ENCODE measurements at places on chromosomes 1 and 21.

DNA sequence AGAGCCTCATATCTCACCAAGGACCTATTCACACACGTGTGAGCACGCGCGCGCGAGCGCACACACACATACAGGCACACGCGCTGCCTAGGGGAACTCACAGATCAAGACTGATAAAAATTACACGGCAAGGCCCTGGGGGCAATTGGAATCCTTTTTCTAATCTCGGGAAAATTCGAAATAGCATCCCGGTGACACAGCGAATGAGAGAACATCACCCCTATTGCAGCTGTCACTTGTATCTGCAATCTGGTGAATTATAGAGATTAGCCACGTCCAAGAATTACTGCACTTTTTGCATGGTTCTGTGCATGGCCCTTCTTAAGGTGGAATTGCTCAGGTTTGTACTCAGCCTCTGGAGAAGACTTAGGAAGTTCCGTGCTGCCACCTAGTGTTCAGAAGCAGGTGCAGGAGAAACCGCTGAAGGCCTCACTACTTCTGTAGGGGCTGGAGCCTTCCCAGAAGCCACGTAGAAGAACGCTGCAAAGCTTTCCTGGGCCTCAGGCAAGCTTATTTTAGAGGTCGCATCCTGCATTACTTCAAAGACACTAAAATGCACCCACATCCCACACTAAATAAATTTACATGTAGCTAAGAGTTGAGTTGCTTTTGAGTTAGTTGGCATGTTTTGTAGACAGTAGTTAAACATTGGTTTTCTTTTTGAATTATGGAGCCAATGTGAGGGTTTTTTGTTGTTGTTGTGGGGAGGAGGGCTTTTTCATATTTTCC is 229.2 kb upstream of the CAMK1G start:
- DNase-seq, result peak; percentile 84

GRCh38 chr1:29939079-29939478 is 702.8 kb downstream of the PTPRU start:
- no peak for DNase-seq

DNA sequence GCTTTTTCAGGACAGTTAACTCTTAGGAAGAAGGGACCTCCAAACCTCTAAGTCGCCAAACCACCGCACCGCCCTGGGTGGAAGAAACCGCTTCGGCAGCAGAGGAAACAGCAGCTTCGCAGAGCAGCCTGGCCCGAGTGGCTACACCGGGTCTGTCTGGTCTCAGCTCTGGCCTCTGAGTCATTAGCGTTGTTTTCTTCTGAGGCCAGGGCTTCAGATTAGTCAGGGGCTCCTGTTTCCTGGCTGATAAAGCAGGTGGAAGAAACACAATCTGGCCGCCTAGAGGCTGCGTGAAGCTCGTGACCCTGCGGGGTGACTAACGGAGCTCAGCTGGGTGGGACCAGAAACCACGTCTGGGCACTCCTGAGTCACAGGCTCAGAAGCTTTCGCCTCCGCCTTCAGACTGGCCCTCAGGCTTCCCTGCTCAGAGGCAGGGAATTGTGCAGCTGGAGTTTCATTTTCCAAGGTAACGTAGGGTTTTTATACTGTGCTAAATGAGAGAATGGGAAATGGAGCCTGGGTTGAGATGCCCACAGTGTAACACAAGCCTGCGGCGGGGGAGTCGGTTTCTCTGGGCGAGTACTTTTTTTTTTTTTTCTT is 44.9 kb downstream of the CHAF1B start:
- DNase-seq, result peak; percentile 56

- DNase-seq, result no peak
Observed at GRCh38 chr1:59522925-59523505, 226.1 kb downstream of the FGGY start.

GRCh38 chr1:15706751-15707150 is 22.6 kb downstream of the PLEKHM2 start:
- no peak for DNase-seq

DNA sequence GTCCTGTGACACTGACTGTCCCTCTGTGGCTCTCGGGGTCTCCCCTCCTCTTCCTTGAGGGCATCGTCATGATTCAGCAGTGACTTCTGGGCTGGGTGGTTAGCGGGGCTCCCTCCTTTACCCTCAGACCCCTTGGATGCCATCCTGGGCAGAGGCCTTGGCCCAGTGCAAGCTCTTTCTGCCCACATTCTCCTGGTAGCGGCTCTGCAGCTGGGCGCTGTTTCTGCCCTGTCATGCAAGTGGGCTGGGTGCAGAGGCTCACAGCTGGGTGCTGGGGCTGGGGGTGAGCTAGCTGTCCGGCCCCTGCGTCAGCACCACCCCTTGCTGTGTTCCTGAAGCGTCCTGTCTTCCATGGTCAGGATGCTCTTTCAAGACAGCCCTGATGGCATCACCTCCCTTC is 158.5 kb downstream of the PCBP3 start:
- DNase-seq, result no peak

- DNase-seq, result no peak
Observed at GRCh38 chr1:7549277-7550161, 221.6 kb upstream of the VAMP3 start.

DNA sequence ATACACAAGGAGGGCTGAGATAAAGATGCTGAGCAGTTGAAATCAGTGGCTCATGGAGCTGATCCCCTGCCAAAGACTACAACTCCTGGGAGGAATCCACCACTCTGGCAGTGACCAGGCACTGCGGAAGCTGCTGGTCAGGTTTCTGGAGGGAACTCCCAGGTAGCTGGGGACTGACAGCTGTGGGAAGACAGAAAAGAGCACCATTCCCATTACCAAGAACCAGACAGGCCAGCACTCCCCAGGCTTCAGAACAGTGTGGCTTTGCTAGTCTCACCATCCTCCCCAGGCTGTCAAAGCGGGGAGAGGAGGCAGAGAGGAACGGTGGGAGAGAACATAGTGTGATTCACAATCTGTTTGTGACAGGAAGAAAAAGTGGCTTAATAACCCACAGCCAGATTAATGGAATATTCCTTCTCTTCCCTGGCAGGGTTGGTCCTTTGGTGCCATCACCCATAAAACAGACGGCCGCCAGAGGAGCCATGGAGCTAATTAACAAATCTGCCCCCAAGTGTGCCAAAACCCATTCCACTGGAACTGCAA is 92.1 kb downstream of the MAB21L3 start:
- DNase-seq, result no peak

DNA sequence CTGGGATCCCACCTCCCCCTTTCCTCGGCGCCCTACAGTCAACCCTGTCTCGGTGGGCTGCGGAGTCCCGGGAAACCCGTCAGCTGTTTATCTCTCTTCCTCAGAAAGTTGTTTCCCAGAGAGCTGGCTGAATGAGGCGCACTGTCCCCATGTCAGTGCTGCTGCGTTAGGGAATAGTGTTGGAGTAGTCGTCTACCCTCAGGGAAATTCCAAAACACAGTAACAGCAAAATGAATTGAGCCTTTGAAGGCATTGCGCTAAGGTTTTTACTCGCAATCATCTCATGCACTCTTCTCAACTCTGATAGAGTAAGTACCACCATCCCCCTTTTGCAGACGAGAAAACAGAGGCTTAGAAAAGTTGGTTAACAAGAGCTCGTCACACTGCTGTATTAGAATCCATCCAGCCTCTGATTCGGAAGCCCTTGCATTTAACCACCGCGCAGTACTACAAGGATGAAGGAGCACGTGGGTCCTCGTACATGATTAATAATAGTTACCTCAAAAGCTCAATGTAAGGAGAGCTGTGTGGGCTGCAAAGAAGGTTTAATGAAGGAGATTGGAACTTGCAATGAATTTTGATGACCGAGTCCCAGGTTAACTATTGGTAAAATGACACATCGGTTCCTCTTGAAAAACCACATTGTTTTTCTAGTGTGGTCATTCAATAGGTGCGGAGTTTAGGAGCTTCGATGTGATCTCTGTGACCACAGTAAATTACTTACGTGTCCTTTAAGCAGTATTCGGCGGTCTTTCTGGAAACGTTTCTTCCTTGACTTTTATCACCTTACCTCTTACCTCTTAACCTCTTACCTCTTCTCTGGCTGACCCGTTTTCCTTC is 788 bp upstream of the EDEM3 start:
- DNase-seq, result no peak

- DNase-seq, result no peak
Observed at GRCh38 chr1:7670334-7671145, 100.6 kb upstream of the VAMP3 start.

GRCh38 chr1:73789965-73790364 is 408.0 kb downstream of the LRRIQ3 start:
- DNase-seq, result no peak

- DNase-seq, result no peak
Observed at GRCh38 chr1:116915086-116915661, 5.5 kb downstream of the PTGFRN start.

GRCh38 chr1:167094690-167095089 is 815 bp downstream of the STYXL2 start:
- DNase-seq, result no peak

GRCh38 chr1:36323636-36324352 is at the start of gene EVA1B:
TSS of gene EVA1B (minus strand) at chr1:36323645. CDS start at chr1:36323037, 608 bp downstream.
- DNase-seq, result peak; percentile 84

DNA sequence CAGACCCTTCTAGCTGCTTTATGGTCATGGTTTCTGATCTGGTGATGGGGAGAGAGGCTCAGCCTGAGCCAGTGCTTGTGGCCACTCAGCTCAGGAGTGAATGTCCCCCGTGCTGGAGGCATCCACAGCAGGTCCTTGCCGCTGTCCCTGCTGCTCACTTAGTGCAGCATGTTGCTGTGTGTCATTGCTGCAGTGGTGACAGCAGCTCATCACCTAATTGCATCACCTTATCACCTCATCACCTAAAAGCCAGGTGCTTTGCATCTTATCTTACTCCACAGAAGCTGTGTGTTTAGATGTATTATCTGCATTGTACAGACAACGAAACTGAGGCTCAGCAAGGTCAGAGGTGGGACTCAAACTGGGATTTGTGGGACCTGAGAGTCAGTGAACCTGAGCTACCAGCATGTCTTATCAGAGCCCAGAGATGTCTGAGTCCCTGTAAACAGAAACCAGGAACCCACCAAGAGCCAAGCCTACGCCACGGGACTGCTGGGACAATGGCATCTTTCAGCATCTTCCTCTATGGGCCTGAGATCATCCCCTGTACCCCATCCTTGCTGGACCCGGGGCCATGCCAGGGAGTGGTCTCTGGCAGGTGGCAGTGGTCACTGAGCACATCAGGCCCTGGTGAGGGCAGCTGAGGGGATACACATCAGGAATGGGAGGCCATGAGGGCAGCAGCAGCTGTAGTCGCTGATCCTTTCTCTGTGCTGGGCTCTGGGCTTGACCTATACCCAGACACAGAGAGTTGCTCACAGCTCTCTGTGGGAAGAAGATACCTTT is 6.5 kb downstream of the PODN start:
- DNase-seq, result no peak

DNA sequence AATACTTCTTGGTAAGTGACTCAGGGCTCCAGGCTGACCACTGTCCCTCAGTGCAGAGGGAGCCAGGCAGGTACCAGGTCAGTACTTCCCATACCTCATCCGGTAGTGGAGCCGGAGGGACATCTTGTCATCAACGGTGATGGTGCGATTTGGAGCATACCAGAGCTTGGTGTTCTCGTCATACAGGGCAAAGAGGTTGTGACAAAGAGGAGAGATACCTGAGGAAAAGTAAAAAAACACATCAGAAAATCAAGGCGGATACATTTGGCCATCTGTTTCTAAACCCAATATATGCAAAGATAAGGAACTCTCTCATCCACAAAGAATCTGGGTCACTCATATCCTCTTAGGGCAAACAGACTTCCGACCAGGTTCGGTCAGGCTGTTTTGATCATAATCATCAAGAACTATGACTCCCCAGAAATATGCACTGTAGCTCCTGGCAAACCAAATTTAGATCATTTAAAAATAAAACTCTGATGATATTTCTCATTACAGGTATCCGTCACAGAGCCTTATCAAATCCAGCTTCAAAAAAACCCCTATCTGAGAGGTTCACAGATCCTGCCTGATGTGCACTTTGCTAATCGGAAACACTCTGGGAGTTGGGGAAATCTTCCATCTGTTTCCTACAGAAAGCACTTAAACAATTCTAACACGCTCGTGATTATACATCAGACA is 87.3 kb downstream of the JAK1 start:
- DNase-seq, result no peak

- no peak for DNase-seq
Observed at GRCh38 chr1:226973898-226974543, 33.9 kb downstream of the COQ8A start.

- DNase-seq, result no peak
Observed at GRCh38 chr1:15351310-15351709, 58.4 kb upstream of the EFHD2 start.

- no peak for DNase-seq
Observed at GRCh38 chr1:157496121-157496526, 56.2 kb downstream of the FCRL5 start.

- DNase-seq, result no peak
Observed at GRCh38 chr1:3702990-3703728, 49.1 kb upstream of the CCDC27 start.

- no peak for DNase-seq
Observed at GRCh38 chr1:50975436-50975835, 5.4 kb downstream of the CDKN2C start.

DNA sequence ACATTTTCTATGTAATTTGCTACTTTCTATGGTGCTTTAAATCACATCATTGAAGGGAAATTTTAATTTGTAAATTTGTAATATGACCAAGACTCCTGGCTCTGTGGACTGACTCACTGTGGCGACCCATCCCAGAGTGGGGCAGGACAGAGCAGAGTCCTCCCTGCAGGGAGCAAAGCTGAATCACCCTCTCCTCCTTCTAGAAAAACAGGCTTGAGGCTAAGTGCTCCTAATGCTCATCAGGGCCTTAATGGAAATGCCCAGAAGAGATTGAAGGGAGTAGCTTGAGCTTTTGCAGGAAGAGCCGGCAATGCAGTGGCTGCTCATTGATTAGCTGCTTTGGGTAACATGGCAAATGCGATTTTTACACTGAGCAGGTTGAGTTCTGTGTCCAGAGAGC is 16.8 kb downstream of the S100A10 start:
- no peak for DNase-seq

DNA sequence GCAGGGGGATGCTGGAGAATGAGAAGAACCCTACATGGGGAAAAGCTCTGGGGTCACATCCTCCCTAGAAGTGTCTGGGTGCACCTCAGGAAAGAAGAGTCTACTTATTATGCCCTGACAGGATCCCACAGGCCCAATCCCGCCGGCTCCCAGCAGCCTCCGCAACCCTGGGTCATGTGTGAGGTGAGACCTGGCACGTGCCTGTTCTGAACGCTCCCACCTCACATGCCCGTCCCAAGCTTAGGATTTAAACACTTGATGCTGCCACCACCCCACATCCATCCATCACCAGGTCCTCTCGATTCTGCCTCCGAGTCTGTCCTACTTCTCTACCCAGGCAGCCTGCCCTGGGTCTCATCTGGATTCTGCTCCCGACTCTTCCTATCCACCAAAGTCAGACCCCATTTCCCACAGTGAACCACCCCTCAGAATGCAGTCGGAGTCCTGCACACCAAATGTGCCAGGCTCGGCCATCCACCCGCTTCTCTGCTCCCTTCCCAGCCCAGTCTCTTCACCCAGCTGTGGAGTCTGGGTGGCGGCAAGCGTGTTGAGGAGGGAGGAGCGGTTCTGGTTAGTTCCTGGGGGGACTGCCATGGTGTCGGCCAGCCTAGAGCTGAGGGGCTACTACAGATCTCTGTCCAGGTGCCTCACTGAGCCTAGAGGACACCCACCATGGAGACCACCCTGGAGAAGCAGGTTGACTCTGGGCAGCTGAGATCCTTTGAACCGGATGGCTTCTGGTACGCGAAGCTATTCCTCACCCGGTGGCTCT is 23.9 kb downstream of the SLC2A1 start:
- DNase-seq, result no peak
